ENCODE measurements at places on chromosomes 5 and 9.

DNA sequence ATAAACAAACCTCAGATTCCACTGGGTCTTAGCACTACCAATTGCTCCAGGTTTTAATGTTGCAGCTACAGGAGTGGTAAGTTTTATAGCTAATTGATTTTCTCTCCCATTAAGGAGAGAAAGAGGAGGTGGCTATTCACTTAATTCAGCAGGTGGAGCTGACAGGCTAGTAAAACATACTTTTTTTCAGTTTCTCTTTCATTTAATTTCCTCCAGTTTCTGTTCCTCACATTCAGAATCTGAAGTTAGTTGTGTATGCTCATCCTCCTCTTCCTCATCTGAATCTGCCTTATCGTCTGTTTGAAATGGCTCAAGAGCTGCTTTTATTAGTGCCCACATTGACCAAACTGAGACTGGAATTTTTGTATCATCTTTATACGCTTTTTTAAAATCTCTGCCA, 98.0 kb downstream of the PLPPR1 start:
- DNase-seq, result no peak

GRCh38 chr9:23015557-23015956, 568.9 kb downstream of the DMRTA1 start:
- no peak for DNase-seq

GRCh38 chr9:109319626-109320241, 1.1 kb downstream of the EPB41L4B start:
- no peak for DNase-seq

DNA sequence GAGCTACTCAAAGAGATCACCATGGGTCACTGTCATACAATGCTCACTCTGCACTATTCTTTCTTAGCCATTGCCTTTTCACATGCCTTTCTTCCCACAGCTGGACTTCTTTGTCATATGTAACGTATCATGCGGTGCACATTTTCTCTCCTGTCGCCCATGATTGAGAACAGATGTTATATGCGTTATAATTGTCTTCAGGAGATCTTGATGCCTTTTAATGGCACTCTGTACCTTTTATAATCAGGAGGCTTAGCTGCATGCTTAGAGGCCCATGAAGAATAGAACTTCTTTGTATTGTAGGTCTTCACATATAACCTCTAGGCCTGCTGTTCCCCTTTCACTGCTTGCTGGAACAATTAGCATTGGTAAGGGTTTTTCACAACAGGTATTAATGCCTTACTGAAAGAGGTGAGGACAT, 436.1 kb downstream of the CDH10 start:
- DNase-seq, result no peak

GRCh38 chr9:121700832-121701419, 49.5 kb downstream of the DAB2IP start:
- DNase-seq, result no peak

DNA sequence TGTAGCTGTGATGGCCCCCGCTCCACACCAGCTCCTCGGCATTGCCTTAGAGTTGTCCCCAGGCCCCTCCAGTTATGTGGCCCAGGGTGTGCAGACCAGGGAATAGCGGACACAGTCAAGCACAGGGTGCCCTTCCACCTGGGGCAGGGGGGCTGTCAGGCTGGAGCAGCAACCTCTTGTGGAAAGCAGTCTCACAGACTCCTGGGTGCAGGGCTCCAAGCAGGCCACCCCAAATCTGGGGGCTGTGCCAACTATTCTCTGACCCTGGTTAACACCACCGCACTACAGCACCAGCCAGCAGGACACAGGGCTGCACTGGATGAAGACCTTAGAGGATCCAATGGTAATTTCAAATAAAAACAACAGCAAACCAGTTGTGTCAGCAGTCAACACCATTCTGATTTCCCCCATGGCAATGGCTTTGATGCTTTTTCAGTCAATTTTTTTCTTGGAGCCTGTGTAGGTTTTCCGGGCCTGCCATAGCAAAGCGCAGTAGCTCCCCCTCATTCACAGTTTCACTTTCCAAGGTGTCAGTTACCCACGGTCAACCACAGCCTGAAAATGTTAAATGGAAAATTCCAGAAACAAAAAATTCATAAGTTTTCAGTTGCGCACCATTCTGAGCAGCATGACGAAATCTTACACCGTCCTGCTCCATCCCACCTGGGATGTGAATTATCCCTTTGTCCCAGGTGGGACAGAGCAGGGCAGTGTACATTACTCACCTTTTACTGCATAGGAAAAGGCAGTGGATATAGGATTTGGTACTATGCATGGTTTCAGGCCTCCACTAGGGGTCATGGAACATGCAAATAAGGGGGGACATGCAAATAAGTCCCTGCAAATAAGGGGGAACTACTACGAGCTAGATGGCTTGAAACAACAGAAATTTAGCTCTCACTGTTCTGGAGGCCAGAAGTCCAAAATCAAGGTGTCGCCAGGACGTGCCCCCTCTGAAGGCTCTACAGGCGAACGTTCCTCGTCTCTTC, 49.0 kb downstream of the C5orf15 start:
- DNase-seq, result no peak

DNA sequence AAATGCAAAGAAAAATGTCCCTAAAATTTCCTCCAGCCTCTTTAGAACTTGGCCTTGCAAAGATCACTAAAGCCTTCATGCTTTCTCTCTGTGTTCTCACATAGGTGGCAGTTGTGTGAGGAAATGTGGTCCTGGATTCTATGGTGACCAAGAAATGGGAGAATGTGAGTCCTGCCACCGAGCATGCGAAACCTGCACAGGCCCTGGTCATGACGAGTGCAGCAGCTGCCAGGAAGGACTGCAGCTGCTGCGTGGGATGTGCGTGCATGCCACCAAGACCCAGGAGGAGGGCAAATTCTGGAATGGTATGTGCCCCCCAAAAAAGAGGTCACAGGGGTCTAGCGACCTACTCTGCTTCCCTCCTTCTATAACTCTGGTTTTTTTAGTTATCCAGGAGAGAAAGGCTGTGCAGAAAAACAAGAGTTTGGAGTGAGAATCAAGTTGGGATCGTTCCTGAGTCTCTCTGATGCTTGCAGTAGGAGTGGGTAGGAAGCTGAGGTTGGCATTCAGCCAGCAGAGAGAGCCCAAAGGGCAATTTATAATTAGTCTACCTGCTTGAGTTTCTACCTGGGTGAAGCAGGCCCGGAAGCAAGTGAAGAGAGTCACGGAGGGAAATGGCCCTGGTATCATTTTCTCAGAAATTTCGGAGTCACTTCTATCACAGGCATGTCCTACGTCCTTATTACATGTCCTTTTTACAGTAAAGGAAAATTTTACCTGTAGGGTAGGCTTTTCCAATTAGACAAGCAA, 97.5 kb downstream of the RFK start:
- DNase-seq, result no peak

GRCh38 chr9:118533101-118533500, 828.9 kb downstream of the TLR4 start:
- DNase-seq, result no peak

DNA sequence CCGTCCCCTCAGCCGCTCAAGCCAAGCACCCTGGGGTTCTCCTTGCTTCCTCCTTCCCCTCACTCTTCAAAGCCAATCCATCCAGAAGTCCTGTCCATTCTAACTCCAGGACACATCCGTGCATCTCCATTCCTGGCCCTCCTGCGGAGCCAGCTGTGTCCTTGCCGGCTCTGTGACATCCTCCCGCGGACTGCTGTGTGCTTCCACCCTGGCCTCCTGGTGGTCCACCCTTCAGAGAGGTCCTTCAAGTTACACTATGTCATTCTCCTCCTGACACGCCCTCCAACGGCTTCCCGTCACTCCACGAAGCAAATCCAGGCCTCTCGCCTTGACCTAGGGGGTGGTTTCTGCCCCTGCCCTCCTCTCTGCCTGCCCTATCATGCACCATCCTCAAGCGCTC, 13.0 kb upstream of the SCGB3A1 start:
- no peak for DNase-seq

DNA sequence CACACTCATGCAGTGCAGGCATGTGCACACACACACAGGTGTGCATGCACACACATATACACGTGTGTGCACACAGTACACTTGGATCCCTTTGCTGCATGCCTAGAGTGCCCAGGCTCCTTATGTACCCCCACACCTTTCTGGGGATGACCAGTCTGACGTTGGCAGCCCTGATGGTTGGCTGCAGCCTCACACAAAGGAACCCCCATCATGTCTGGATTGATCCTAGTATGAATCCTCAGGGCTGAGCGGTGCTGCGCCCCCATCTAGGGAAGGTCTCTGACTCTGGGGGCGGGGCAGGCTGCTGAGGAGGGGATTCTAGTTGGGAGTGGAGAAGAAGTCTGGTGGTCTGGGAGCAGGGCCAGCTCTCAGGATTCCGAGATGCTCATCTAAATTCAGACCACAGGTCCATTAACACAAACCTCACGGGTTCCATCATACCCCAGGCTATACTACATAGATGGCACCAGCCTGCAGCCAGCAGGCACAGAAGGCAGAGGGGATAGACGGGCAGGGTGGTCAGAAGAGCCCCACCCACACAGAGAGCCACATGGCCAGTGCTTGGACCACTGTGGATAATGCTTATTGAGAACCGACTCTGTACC, 50.5 kb upstream of the OLFM1 start:
- no peak for DNase-seq

DNA sequence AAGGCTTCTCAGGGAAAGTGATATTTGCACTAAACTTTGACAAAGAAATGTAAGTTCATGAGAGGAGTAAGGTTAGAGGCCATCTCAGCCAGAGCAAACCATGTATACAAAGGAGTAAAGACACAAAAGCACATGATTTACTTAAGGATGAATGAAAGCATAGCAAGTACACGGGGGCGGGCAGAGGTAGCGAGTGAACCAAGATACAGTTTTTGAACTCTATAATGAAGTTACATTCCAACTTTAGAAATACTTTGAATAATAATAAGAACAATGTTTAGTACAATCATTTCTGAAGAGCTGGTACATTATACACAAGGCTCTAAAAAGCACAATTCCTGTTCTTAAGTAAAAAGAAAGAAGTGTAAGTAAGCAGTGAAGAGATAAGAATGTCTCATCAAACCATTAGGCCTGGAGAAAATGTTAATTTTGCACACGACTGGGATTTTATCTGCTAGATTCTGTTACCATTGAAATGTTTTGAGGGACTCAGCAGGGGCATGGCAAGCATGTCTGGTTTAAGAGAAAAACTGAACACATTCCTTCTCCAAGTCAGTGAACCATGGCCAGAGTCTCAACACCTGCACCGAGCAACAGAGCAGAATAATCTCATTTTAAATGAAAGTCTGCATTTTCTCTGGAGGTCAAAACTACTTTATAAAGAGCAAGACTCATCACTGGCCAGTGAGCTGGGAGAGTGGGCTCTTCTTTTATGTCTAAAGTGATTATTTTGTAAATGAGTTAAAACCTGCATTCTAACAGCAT, 147.6 kb upstream of the TRPM3 start:
- DNase-seq, result no peak

GRCh38 chr5:59282726-59283125, 610.8 kb downstream of the PDE4D start:
- no peak for DNase-seq

DNA sequence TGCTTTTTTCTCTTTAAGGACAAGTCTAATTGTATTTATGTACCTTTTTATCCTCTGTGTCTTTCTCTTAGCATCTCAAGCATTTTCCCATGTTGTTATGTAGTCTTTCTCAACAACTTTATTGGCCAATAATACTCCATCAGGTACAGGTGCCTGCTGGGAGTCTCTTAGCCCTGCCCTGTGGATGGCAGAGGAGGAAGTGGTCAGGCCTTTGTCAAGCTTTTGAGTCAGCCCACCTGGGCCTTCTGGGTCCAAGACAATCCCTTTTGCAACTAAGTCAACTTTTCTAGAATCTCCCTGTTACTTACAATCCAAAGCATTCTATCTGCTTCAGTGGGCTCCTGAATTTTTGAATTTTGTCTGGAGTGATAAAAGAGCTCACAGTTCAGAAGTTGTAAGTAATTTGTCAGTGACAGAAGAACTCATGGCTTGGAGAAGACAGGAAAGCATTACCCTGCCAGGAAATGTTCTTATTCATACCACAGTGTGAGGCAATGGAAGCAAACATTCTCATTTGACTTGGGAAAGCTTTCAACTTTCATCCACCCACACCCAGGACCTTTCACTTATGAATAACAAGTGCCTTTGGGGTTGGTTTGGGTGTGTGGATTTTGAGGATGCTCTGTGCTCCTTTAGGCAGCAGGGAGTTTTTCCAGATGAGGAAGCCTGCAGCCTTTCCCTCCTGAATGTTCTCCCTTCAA, 200.0 kb upstream of the S1PR3 start:
- peak; percentile 66 for DNase-seq

- DNase-seq, result no peak
These were observed 410.9 kb downstream of the BNC2 start for GRCh38 chr9:16459421-16460148.

GRCh38 chr5:15943487-15943886, 236.1 kb downstream of the MARCHF11 start:
- DNase-seq, result no peak

GRCh38 chr5:43008363-43009153, 31.6 kb downstream of the ANXA2R start:
- peak; percentile 92 for DNase-seq

DNA sequence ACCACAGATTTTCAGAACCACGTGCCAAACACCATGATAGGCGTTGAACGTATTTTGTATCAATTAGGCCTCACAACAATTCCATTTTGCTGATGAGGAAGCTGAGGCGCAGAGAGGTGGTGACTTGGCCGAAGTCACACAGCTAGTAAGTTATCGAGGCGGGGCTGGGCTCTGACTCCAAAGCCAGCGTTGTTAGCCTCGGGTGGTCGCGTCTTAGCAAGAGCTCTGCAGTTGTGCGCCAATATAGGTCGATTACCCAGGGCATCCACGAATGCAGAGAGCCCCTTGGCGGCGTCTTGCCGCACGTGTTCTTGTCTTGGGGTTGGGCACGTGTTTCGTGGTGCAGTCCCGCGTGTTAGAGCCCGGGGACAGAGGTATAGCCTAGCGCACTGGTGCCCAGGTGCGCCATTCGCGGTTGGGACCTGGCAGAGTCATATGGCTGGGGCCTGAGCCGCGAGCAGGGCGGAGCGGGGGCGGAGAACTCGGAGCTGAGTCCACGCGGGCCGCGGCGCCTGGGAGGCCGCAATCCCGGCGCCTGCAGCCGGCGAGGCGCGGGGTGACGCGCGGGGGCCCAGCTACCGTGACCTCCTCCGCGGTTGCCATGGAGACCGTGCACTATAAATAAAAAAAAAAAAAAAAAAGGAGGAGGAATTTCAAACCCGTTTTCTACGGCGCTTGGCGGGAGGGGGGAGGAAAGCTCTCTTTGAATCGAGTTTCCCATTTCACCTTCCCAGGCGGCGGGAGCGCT, 62.3 kb downstream of the CXXC5 start:
- no peak for DNase-seq

DNA sequence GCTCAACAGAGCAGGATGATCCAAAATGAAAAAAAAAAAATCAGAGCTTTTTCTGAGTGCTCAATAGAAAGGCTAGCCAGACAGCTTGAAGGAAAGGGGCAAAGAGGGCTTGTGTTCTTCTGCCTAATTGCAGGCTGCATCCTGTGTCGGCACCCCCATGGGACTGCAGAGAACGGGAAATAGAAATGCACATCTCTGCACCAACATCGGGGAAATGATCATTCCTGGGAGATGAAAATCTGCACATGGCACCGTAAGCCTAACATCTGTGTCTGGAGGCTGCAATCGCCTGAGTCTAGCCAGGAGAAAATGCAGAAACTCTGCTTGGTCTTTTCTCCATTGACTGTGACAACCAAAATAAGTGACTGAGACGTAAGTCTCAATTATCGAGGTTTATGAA, 243.9 kb downstream of the ICE1 start:
- DNase-seq, result no peak

- DNase-seq, result no peak
These were observed 44.6 kb downstream of the FOCAD start for GRCh38 chr9:20728493-20729220.

All from inflammatory macrophage treated with lipopolysaccharide for 1 hour (primary cell).